ENCODE measurements at places on chromosomes 12 and 14.

GRCh38 chr12:2145433-2145998 lies 92.7 kb downstream of the CACNA1C start:
- DNase-seq: no peak
- no peaks in the 10 kb centered on the region for H3K27me3 ChIP-seq
- no peak overlapping the region for H3K4me3 ChIP-seq
- H3K27ac ChIP-seq: peak overlapping the region; percentile 15
- H3K4me1 ChIP-seq: peaks cover 38% of the 10 kb centered on the region

DNA sequence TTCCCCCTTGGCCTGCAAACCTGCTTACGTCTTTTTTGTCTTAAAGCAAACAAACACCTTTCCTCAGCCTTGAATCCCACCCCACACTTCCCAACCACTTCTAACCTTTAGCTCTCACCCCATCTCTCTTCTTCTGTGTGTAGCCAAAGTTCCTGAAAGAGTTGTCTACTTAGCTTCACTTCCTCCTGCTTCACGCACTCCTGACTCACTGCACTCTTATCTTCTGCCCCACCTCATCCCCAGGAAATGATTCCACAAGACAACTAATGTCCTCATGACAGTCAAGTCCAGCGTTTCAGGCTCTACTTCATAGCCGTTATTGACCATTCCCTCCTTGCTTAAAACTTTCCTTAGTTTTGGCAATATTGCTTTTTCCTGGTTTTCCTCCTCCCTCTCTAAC lies 22.4 kb downstream of the EIF2B2 start:
- no peaks in the 10 kb centered on the region for H3K27me3 ChIP-seq
- peaks cover 59% of the 10 kb centered on the region for H3K36me3 ChIP-seq
- no peak overlapping the region for H3K27ac ChIP-seq
- no peaks in the 10 kb centered on the region for H3K4me1 ChIP-seq

DNA sequence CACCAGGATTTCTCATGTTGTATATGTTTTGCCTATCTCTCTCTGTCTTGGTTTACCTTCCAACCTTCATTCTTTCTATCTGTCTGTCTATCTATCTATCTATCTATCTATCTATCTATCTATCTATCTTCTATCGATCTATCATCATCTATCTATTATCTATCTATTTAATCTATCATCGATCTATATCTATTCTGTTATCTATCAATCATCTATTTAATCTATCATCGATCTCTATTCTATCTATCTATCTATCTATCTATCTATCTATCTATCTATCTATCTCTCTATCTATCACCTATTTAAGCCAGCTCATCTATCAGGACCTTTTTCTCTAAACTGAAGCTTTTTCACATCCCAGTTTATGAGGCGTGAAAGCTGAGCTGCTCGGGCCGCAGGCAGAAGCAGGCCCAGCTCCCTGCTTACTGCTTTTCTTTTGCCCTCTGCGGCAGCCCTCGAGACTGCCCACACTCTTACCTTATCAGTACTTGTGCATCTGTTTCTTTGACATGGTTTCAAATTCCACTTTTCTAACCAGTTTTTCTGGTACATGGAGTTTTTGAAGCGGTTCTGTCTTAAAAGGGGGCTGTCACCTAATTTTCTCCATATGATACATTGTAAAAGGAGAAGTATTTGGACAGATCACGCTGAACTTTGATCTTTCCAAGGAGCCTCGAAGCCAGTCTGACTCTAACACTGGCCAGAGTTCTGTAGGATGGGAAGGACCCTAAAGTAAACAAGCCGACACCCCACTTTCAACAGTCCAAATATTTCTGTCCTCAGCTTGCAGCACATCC lies 44.4 kb upstream of the GSG1 start:
- no peak for DNase-seq
- peak overlapping the region; percentile 71 for H3K27ac ChIP-seq

- H3K4me3 ChIP-seq: no peak overlapping the region
- no peak for DNase-seq
- no peaks in the 10 kb centered on the region for H3K36me3 ChIP-seq
- no peak overlapping the region for H3K27ac ChIP-seq
Observed at GRCh38 chr12:41184864-41185263, 3.3 kb upstream of the PDZRN4 start.

- no peak overlapping the region for H3K27ac ChIP-seq
- no peak overlapping the region for H3K4me3 ChIP-seq
- no peaks in the 10 kb centered on the region for H3K36me3 ChIP-seq
- DNase-seq: no peak
Observed at GRCh38 chr12:4771172-4771959, 51.2 kb downstream of the GALNT8 start.

DNA sequence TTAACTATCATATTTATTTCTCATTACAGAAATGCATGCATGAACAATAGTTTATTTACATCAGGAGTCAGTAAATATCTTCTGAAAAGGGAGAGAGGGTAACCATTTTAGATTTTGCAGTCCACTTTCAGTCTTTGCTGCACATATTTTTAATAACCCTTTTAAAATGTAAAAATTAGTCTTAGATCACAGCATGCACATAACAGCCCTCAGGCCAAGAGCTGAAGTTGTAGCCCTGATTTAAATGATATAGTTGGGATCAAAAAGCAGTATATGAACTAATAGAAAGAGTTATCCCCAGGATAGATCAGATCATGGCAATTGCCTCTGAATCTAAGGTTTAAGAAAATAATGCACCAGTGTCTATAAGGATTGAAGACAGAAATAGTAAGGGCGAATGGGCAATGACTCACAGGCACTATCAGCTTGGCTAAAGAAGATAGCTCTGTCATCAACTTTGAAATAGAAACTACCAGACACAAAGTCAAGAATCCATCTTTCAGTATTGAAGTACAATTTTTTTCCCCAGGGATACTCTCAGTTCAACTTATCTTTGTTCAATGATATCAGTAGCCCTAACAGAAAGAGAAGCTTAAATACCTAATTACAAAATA lies 13.1 kb upstream of the CLEC7A start:
- no peaks in the 10 kb centered on the region for H3K27me3 ChIP-seq
- no peak for DNase-seq
- H3K27ac ChIP-seq: no peak overlapping the region

GRCh38 chr12:2082321-2082720 lies 29.5 kb downstream of the CACNA1C start:
- H3K4me1 ChIP-seq: peaks cover 11% of the 10 kb centered on the region
- no peak for DNase-seq
- H3K4me3 ChIP-seq: no peak overlapping the region
- H3K27me3 ChIP-seq: no peaks in the 10 kb centered on the region
- peak overlapping the region; percentile 85 for H3K27ac ChIP-seq
- no peaks in the 10 kb centered on the region for H3K36me3 ChIP-seq

- DNase-seq: no peak
- H3K36me3 ChIP-seq: no peaks in the 10 kb centered on the region
- H3K4me3 ChIP-seq: no peak overlapping the region
- no peak overlapping the region for H3K27ac ChIP-seq
Observed at GRCh38 chr14:63404906-63405305, 86.2 kb upstream of the GPHB5 start.

- H3K27me3 ChIP-seq: no peaks in the 10 kb centered on the region
- H3K4me1 ChIP-seq: peaks cover 40% of the 10 kb centered on the region
Observed at GRCh38 chr14:104968153-104968527, 10.0 kb downstream of the AHNAK2 start.

GRCh38 chr12:19437996-19438395 lies 1.3 kb upstream of the AEBP2 start:
- peak overlapping the region; percentile 3 for H3K27ac ChIP-seq
- H3K27me3 ChIP-seq: no peaks in the 10 kb centered on the region
- peaks cover 6% of the 10 kb centered on the region for H3K4me1 ChIP-seq
- H3K36me3 ChIP-seq: no peaks in the 10 kb centered on the region

- H3K27me3 ChIP-seq: no peaks in the 10 kb centered on the region
- peaks cover 70% of the 10 kb centered on the region for H3K36me3 ChIP-seq
- no peaks in the 10 kb centered on the region for H3K4me1 ChIP-seq
- H3K27ac ChIP-seq: no peak overlapping the region
Observed at GRCh38 chr14:73209953-73210352, 27.4 kb upstream of the PAPLN start.

GRCh38 chr12:116588390-116589028 lies 29.3 kb downstream of the MAP1LC3B2 start:
- H3K36me3 ChIP-seq: no peaks in the 10 kb centered on the region
- peaks cover 7% of the 10 kb centered on the region for H3K4me1 ChIP-seq
- no peak for DNase-seq
- no peaks in the 10 kb centered on the region for H3K27me3 ChIP-seq
- no peak overlapping the region for H3K4me3 ChIP-seq
- no peak overlapping the region for H3K27ac ChIP-seq

DNA sequence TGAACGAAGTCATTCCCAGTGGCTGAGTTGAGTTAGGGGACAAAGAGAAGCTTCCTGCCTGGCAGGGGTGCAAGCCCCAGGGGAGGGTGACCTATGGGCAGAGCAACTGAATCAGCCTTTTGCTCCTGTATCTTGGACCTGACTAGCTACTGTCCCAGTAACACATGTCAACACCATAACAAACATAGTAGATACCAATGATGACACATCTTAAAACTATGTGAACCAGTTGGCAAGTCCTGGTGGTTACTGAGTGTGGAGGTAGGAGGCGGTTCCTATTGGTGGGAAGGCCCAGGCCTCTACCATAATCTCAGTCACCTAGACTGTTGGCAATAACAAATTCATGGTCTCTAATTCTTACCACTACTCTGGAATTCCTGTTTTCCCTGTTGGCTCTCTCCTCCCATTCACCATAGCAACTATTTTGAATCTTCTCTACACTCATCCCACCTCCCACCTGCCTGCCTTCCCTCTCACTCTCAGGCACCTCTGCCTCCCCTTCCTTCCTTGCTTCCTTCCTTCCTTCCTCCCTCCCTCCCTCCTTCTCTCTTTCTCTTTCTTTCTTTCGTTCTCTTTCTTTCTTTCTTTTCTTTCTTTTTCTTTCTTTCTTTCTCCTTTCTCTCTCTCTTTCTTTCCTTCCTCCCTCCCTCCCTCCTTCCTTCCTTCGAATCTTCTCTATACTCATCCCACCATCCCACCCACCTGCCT lies 8.1 kb upstream of the P2RX7 start:
- H3K27me3 ChIP-seq: no peaks in the 10 kb centered on the region
- H3K27ac ChIP-seq: no peak overlapping the region
- no peaks in the 10 kb centered on the region for H3K36me3 ChIP-seq
- no peaks in the 10 kb centered on the region for H3K4me1 ChIP-seq
- DNase-seq: no peak

GRCh38 chr12:90181216-90181615 lies 472.6 kb upstream of the ATP2B1 start:
- no peaks in the 10 kb centered on the region for H3K36me3 ChIP-seq
- H3K27ac ChIP-seq: no peak overlapping the region
- DNase-seq: no peak
- H3K4me3 ChIP-seq: no peak overlapping the region
- no peaks in the 10 kb centered on the region for H3K27me3 ChIP-seq

DNA sequence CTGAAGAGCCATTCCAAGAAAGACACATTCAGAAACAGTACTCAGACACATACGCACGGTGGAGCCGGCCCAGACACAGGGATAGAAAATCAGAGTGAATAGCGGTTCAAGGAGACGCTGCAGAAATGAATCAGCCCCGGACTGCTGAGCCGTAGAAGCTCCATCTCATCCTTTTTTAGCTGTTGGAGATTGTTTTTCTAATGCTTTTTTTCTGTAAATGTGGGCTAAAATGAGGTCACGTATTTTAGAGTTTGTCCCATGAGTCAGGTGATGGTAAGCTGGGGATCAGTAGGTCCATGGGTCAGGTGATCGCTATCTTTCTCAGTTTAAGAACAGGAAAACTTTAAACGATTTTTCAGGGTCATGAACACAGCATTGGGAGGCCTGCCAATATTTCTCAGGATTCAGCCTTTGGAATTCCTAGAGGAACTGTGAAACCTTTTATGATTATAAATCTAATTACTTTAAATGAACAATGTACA lies 202.4 kb downstream of the ITPR2 start:
- no peak for DNase-seq
- H3K36me3 ChIP-seq: peaks cover 11% of the 10 kb centered on the region
- H3K4me3 ChIP-seq: peak overlapping the region; percentile 2
- H3K27me3 ChIP-seq: no peaks in the 10 kb centered on the region

DNA sequence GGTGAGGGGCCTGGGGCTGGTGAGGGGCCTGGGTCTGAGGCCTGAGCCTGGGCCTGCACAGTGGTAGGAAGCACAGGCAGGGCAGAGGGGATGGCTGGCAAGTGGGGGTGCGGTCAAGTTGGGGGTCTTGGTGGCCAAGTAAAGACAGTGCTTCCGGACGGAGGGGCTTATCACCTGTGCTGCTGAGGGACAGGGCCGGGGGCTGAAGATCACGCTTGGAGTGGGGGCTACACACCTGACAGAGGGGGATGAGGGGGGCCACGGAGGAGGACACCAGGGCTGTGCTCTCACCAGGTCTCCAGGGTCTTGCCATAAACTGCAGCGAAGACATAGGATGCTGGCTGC lies 12.2 kb downstream of the TEDC1 start:
- H3K36me3 ChIP-seq: no peaks in the 10 kb centered on the region
- H3K4me3 ChIP-seq: no peak overlapping the region
- DNase-seq: no peak
- H3K27me3 ChIP-seq: no peaks in the 10 kb centered on the region
- H3K4me1 ChIP-seq: no peaks in the 10 kb centered on the region

GRCh38 chr14:100789460-100790417 lies 36.2 kb upstream of the MEG3 start:
- no peaks in the 10 kb centered on the region for H3K4me1 ChIP-seq
- H3K27ac ChIP-seq: no peak overlapping the region
- H3K36me3 ChIP-seq: no peaks in the 10 kb centered on the region
- H3K27me3 ChIP-seq: no peaks in the 10 kb centered on the region
- no peak overlapping the region for H3K4me3 ChIP-seq

DNA sequence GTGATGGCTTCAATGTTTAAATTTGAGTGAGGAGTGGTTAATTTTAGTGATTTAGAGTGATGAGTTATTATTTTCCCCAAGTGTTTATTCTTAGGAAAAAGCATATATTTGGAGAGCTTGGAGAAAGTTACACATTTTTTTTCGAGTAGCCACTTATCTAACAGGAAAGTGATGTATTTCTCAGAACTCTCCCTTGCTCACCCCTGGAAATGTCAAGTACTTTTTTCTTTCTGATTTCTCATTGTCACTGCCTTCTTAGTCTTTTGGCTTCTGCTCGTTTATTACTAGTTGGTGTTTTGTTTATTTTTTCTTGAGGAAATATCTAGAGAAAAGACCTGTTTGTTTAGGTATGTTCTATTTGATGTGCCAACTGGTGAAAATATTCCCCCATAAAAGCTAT lies 58.8 kb downstream of the AEBP2 start:
- no peak overlapping the region for H3K27ac ChIP-seq
- no peak for DNase-seq
- H3K4me3 ChIP-seq: no peak overlapping the region
- H3K36me3 ChIP-seq: peaks cover 9% of the 10 kb centered on the region

DNA sequence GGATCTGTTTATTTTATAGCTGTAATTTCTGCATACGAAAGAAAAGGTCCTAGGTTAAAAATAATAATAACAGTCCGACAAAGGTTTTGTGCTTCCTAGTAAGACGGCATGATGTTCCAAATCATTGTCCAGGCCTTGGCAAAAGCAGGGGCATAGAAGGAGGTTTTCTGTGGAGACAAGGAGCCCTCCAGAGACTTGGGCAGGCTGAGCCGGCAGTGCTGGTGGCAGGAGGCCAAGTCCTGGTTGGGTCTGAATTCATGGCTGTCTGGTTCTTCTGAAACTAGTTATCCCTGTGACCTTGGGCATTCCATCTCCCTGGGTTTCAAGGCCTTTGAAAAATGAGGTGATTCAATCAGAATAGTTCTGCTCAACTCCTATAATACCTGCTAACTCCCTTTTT lies 44.0 kb downstream of the KCNK13 start:
- DNase-seq: no peak
- no peaks in the 10 kb centered on the region for H3K27me3 ChIP-seq
- H3K4me1 ChIP-seq: no peaks in the 10 kb centered on the region
- no peak overlapping the region for H3K27ac ChIP-seq
- H3K4me3 ChIP-seq: no peak overlapping the region

All from ascending aorta (tissue), 2 donors.